ENCODE measurements at places on chromosomes 2 and 18.

GRCh38 chr18:31850844-31851243 lies 90.2 kb upstream of the SLC25A52 start:
- DNase-seq, result no peak

DNA sequence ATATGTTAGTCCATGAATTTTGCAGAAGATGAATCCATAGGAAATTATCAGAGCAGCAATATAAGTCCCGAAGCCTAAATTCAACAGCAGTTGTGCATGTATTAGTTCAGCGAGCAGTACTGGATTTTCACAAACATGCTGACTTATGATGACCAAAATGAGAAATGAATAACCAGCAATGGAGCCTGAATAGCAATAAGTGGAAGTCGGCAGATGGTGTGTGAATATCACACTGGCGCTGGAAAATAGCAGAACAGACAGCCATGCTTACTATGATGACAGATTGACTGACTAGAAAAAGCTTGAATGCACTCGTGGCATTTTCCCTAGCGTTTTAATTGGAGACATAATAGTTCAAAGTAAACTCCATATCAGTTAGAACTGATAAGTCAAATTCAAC lies 1114.5 kb downstream of the DSC3 start:
- DNase-seq, result peak; percentile 49

- DNase-seq, result no peak
Observed at GRCh38 chr2:88232074-88232782, 62.1 kb downstream of the THNSL2 start.

DNA sequence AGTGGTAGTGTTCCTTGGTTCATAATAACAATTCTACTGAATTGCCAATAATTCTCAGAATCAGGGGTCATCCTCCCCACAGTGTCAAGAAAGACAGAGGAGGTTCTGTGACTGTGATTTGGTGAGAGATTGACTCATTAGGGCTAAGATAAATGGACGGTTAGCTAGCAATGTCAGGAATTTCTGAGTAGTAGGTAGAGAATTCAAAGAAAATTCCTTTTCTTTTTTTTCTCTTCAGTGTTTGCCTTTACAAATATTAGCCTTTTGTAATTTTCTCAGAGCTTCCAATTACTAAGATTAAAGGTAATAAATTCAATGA lies 16.8 kb upstream of the CRIM1 start:
- DNase-seq, result no peak

DNA sequence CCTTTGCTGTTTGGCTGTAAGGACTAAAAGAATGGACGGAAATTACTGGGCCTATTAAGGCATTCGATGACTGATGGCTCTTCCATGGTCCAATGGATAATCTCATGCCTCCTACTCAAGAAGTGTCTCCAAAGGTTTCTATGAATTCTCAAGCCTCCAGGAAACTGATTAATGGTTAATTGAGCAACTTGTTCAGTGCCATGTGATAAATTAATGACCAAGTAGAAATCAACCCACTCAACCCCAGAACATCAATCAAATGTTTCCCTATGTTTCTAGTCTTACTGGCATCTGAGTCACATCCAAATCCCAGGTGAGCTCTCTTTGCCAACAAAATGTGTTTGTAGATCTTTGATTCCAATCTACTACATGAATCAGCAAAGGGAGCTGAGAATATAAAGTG lies 103.6 kb downstream of the NXPH2 start:
- no peak for DNase-seq

DNA sequence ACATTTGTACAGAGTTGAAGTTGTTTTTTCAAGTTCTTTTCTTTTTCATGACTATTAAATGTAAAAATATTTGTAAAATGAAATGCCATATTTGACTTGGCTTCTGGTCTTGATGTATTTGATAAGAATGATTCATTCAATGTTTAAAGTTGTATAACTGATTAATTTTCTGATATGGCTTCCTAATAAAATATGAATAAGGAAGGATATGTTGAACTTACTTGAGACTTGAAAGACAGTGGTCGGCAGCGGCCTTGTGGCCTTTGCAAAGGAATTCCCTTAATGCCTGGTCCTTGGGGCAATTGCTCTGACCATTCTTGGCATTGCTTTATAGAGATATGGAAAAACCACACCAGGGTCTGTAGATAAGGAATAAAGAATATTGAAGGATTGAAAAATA lies 25.9 kb upstream of the TMEM87B start:
- no peak for DNase-seq

DNA sequence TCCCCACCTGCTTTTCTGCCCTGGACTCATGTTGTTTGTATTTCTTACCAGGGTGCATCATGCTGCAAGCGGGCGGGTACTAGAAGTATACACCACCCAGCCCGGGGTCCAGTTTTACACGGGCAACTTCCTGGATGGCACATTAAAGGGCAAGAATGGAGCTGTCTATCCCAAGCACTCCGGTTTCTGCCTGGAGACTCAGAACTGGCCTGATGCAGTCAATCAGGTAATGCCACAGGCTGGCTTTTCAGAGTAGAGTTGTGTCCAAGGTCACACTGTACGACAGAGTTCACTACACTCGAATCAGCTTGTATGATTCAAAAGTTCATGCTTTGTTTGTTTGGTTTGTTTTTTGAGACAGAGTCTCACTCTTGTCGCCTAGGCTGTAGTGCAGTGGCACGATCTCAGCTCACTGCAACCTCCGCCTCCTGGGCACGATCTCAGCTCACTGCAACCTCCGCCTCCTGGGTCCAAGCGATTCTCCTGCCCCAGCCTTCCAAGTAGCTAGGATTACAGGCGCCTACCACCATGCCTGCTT lies 19.4 kb downstream of the SRSF7 start:
- DNase-seq, result no peak

GRCh38 chr2:197306024-197306695 lies 4.4 kb downstream of the ANKRD44 start:
- no peak for DNase-seq

GRCh38 chr2:104433657-104434056 lies 420.3 kb upstream of the POU3F3 start:
- no peak for DNase-seq

DNA sequence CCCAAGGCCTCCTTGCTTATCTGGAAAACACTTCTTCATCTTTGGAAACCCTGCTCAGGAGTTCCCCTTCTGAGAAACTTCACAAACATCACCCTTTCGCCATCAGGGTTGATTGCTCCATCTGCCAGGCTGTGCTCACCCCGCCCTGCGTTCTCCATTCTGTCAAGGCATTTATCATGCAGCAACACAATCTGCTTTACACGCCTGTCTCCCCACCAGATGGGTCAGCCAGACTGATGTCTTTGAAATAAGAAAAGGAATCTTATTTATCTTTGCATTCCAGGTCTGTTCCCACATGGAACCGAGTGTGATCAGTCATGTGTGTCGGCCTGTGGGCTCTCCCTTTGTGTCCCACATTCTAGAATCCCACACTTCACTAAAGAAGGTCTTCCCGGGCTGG lies 110.0 kb upstream of the ARL4C start:
- peak; percentile 74 for DNase-seq

DNA sequence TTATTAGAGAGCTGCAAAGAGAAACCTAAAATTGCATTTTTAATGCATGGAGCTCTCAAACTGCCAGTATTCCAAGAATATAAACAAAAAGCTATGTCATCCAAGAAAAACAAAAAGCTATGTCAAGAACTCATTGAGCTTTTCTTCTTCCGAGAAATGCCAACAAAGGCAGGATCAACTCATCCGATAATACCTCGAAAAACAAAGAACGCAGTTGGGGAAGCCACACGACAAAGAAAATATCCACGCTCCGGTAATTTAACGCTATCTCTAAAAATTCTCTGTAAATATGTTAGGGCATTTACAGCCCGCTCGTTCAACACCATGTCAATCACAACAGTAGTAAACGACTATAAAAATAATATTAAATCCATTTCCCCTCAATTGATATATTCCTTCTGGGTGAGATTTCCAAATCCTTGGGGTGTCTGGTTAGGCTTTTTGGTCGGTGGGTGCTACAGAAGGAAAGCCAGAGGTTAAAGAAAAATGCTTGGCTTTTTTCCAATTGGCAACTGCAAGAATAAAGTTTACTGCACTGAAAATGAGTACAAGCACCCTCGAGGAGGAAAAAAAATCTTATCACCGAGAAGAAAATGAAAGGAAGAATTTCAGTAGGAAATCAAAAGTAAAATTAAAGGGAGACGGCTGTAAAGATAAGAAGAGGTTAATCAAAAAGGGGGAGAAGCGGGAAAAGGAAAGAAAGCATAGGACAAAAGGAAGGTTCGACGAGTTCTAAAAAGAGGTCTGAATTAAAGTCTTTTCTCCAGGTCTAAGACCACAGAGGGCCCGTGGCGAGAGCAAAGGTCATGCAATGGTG lies 856 bp downstream of the TIA1 start:
- no peak for DNase-seq

- peak; percentile 26 for DNase-seq
Observed at GRCh38 chr2:9739531-9739964, 103.7 kb upstream of the TAF1B start.

DNA sequence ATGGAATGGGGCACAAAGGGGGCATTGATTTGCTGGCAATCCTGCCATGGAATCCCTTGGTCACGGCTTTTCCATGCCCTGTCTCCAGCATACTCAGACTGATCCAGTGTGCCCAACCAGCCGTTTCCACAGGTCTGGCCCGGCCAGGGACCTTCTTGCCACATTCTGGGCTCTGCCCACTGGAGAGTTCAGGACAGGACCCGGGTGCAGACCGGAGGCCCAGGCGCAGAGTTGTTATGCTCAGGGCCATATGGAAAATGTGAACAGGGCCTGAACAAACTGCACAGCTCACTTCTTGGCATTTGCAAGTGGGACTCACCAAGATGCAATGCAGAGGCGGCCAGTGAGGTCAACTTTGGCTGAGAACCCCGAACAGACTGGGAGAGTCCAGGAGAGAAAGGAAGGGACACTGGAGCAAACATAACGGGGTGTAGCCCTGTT lies 15.6 kb upstream of the ASAP2 start:
- DNase-seq, result no peak

DNA sequence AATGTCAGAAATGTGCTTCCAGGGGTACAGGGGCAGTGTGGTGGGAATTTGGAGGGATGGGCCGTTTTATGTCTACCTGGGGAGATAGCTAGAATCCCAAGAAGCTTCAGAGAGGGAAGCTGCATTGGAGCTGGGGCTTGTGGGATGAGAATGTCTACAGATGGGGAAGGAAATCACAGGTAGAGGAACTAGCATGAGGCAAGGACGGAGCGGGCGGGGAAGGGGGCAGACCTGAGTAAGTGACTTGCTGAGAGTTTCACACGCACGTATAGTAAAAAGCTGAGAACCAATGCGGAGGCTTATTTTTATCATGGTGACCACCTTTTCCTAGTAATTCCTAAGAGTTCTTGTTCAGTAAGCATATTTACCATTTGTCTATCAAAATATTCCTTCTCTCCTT lies 6.3 kb downstream of the C2orf80 start:
- DNase-seq, result no peak

DNA sequence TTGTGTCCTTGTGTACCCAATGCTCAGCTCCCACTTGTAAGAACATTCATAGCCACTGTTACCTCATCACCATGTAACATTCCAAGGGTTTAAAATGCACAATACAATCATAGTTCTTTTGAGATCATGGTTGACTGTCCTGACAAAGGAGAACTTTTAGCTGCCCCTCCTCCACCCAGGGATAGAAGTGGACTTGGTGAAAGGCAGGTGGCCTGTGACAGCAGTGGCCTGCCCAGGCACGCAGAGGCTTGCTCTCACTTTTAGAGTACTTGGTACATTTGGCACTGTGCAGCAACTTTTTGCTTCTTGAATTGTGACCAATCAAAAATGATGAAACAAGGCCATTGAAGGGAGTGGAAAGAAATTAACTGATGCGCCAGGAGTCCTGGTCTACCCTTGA lies 108.7 kb downstream of the ANKRD44 start:
- no peak for DNase-seq

DNA sequence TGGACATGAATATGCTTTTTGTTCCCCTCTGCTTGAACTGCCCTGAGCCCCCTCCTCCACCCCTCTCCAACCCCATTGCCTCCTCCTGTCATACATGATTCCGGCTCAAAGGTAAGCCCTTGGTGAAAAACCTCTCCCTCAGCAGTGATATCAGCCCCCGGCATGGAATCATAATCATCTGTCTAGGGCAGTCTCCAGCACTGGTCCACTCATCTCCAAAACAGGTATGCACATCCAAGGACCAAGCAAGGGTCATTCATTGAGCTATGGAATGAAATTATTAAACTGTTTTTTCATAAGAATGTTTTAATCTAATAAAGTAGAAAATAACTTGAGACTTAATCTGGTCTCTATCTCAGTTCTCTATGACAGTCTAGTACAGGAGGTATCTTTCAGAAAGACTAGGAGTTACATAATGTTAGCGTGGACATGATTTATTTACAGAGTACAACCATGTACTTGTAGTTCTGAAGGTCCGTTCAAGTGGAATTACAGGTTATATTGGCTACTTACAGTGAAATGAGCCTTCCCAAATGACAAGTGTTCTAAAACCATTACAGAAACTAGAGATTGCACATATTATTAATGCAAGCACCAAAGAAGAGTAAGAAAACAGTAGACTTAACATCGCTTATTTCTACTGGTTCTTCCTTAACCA lies 75.2 kb downstream of the ACVR1 start:
- DNase-seq, result no peak

DNA sequence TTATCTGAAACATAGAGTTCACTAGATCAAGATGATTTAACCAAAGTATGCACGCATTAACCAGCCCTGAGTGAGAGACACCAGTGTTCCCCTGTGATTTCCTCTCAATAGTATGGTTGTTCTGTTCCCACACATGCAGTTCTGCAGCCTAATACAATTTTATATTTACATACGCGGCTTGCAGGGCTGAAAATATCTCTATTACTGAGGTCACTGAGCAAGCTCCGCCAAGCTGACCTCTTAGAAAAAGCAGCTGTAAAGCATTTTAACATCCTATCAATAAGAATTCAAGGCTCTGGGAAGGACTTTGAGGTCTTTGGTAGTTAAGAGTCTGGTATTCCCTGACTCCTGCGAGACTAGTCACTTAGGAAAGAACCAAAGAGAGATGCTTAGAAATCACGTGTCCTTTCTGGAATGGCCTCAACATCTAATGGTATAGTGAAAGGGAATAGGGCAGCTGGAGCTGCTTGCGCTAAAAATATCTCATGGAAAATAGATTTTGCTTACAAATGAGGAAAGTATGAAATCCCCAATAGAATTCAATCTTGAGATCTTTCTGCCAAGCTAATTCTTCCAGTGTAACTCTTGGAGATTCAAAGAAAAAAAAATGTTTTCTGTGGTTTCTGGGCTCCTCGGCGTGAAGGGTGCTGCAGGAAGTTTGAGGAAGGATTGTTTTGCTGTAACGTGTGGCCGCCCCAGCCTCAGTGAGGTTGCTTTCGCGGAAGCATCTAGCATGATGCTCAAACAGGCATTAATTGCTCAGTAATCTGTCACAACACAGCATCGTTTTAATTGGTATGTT lies 59.2 kb downstream of the DOCK10 start:
- no peak for DNase-seq

- DNase-seq, result no peak
Observed at GRCh38 chr18:35055726-35056125, 14.5 kb downstream of the MAPRE2 start.

- DNase-seq, result no peak
Observed at GRCh38 chr18:51039138-51040112, 9.4 kb downstream of the SMAD4 start.

DNA sequence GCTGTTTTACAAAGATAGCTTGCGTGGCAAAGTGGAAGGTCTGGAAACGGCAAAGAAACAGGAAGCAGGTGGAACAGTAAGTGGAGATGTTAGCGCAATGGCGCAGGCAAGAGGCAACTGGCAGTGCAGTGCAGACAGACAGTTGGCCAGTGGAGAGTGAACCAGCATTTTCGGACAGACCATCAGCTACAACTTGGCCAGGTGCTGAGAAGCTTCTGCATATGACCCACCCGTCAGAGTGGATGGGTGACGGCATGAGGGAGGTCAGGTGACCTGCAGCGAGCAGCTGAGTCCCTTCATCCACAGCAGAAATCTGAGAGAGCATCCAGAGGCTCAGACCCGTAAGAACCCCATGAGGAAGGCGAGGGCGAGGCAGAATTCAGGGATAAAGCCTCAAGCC lies 33.8 kb downstream of the NPC1 start:
- DNase-seq, result no peak
